ENCODE measurements at places on chromosomes 12 and 14.

DNA sequence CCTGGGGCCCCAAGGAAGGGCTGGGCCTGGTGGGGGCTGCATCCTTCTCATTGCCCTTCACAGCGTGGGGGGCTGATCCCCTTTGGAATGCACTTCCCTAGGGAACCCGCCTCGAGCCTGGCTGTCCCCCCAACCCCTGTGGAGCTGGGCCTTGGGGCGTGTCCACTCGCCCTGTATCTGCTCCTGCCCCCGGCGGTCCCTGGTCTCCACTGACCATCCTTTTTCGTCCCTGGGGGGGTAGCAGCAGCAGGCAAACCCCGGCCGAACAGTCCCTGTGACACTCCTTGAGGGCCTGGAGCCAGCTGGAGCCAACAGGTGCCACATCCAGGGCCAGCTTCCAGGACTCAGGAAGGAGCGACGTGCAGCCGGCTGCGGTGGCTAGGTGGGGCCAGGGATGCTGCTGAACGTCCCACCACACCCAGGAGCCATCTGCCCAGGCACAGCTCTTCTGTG, 9.4 kb upstream of the GPR132 start:
- ATAC-seq, result no peak

- ATAC-seq, result no peak
Measured at GRCh38 chr12:128323145-128323920, 56.4 kb downstream of the TMEM132C start.

DNA sequence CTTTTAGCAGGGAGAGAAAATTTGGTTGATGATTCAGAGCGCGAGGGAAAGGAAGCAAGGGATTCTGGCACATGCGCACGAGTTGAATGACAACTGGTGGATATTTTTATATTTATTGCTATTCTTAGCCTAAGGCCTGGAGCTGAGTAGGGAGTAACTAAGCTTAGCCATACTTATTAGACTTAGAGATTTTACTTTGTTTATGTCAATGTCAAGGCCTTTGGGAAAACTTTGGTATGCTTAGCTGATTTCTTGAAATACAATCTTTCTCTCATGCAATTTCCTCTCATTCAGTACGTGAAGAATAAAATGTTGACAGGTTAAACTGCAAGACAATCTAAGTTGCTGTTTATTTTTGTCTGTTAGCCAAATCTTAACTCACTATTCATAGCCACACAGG, 101.1 kb downstream of the CRADD start:
- ATAC-seq, result no peak

- no peak for ATAC-seq
Measured at GRCh38 chr12:29287622-29288021, 93.3 kb downstream of the ERGIC2 start.

DNA sequence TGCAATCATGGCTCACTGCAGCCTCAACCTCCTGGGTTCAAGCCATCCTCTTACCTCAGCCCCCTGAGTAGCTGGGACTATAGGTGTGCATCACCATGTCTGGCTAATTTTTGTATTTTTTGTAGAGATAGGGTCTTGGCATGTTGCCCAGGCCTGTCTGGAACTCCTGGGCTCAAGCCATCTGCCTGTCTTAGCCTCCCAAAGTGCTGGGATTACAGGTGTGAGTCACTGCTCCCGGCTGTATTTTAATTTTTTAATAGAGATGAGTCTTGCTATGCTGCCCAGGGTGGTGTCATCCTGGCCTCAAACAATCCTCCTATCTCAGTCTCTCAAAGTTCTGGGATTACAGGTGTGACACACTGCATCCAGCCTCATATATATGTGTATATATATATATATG, 31.7 kb upstream of the GPRC5A start:
- no peak for ATAC-seq

DNA sequence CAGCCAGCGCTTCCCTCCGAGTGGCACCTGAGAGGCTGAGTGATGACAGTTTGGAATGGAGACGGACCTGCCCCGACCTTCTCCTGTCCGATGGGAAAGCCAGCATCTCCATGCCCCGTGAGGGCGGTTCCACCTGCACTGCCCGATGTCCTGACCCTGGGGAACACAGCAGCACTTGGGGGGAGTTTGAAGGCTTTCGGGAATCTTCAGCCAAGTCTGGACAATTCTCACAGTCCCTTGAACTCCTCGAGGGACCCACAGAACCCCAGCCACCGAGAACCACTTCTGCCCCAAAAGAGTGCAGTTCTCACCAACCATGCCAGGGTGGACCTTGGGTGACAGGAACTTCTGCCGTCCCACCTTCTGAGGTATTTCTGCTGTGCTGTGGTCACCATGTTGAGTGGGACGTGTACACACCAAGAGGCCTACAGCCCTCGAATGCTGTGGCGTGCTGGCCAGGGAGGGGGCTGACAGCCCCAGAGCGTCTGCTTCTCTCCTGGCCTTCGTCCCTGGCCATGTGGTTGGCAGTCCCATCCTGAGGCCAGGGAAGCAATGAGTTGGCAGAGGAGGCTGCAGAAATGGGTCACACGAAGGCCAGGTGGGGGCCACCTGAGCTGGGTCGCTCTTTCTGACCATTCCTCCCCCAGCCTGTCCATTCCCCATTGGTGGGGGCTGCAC, 1.0 kb downstream of the CLBA1 start:
- no peak for ATAC-seq

GRCh38 chr12:21521541-21521940, 4.6 kb upstream of the SPX start:
- no peak for ATAC-seq

DNA sequence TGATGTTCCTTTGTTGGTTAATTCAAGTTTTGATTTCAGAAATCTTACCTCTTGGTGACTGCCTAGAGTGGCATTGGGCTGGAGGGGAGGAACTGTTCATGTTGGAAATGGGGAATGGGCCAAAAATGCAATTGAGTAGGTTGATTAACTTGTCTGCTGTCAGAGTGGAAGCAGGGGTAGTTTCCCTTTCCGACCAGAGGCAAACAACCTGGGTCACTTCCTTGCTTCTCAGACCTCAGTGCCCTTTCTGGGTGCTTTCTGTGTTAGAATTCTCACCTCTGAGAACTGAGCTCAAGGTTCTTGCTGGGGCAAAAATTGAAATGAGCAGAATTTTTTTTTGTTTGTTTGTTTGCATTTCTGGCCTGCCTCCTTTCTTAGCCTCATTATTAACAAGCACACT, 2.3 kb upstream of the M6PR start:
- ATAC-seq, result no peak

GRCh38 chr12:22332202-22332601, 2.3 kb downstream of the ST8SIA1 start:
- no peak for ATAC-seq

DNA sequence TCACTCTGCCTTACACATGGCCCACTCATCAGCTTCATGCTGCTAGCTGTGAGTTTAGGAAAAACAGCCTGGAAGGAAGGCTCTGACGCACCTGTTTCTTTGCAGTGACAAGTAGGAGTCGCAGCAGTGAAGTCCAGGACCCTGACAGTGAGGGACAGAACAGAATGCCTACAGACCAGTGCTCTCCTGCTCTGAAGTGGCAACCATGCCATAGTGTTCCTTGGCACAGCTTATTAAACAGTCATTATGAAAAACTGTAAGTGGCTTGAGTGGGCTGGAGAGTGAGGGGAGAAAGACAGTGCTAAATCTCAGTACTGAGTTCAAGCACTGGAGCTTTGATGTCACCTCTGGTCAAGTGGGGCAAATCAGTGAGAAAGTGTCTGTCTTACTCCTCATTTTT, 61.7 kb downstream of the MYRFL start:
- no peak for ATAC-seq

DNA sequence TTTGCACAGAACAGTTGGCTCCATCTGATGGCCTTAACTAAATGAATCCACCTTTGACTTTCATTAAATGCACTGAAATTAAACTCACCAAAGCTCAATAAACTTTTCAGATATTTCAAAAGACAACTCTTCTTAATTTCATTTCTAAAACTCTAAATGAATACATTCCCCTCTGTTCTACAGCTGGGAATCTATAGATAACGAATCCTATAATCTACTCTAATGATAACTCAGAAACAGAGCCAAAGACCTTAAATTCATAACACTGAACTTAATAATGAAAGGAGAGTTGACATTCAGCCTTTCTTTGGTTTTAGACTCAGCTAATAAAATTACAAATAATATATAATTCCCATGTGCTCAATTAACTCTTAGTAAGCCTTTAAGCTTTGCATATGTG, 150.5 kb downstream of the KCNH5 start:
- ATAC-seq, result no peak

- ATAC-seq, result no peak
Measured at GRCh38 chr12:116338064-116338846, 60.8 kb upstream of the MED13L start.

DNA sequence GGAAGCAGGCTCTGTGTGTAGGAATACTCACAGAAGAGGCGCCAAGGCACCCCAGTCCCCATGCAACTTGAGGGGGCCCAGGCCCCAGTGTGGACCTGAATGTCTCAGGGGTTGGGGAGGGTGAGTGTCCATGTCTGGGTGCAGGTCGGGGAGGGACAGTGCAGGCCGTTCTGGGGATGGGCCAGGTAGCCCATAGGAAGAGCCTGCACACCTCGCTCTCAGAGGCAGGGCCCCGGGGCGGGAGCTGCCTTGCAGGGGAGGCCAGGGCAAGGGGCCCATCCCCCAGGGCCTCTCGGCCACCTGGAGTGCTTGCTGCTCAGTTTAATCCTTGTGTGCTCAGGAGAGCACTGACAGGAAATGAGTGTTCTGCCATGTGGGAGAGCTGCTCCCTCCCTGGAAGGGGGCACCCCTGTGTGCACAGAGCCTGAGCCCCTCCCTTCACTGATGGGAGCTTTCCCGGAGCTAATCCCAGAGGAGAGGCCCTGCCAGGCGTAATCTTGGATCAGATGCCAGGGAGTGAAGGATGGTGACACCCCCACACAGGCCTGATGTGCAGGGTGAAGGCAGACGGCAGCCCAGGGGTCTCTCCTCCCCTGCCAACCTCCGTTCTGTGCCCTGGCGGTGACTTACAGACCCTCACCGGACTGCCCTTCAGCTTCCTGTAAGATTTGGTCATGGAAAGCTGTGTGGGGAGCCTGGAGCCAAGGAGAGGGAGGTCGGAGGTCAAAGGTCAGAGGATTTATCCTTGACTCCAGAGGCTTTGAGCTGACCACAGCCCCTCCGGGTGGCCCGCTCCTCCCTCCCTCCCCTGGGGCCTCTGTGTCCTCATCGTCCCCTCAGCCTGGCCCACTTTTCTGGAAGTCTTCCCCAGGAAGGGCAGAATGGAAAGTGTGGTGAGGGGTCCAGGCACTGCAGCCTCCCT, 24.4 kb upstream of the FBRSL1 start:
- ATAC-seq, result peak; percentile 6

DNA sequence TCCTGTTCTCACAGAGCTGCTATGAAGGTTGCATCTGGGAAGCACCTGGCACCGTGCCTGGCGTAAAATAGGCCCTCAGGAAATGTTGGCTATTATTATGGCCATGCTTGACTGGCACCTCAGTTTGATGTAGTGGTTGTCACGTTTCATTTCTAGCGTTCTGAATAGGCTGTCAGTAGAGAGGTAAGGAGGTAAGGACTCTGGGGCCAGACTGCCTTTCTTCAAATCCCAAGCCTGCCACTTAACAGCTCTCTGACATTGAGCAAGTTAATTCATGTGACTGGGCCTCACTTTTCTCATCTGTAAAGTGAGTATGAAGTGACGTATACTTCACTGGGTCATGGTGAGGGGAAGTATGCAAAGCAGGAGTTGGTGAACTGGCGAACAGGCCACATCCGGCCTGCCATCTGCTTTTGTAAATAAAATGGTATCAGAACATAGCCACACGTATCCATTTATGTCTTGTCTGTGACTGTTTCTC, 196.2 kb downstream of the CACNA1C start:
- peak; percentile 90 for ATAC-seq

GRCh38 chr14:102046337-102047278, 40.2 kb downstream of the HSP90AA1 start:
- ATAC-seq, result no peak

DNA sequence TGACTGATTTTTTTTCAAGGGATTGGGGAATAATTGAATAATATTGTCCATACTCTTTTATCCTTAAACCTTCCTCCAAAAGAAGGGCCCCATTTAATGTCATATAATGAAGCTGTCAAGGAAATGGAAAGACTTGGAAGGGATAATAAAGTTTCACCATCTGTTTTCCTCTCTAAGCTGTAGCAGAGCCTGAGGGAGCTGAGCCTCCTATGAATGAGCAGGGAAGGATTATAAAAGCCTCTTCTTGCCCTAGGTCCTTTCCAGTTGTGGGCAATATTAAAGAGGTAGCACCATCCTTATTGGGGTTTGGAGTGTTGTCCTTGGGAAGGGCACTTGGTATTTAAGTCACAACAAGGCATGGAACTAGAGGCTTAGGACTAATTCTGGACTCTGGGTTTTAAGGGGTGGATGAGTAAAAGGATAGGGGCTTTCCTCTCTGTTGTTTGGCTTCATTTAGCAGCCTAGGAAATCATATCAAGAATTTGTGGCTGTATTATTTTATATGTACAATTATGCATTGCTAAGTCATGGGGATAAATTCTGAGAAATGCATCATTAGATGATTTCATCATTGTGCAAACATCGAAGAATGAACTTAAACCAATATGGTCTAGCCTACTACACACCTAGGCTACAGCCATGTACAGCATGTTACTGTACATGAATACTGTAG, 408.5 kb upstream of the DCN start:
- ATAC-seq, result no peak

- no peak for ATAC-seq
Measured at GRCh38 chr14:98913967-98914650, 357.9 kb downstream of the BCL11B start.
